ENCODE measurements at places on chromosomes 11 and 22.

DNA sequence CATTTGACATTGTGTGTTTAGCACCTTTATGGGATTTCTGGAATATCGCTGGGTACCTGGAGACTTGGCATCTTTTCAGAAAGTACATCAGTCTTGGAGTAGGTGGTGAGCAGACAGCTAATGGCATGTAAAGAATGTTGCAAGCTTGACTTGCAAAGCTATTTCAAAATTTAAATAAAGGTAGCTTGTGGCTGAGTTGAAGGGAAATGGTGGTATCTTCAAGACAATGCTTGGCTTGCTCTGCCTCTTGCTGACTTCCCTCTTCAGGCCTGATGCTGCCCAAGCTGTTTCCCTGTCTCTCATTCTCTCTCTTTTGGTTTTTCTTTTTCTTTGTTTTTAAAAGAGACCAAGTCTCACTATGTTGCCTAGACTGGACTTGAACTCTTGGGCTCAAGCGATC is 13.2 kb downstream of the ZNRF3 start:
- DNase-seq, result no peak

DNA sequence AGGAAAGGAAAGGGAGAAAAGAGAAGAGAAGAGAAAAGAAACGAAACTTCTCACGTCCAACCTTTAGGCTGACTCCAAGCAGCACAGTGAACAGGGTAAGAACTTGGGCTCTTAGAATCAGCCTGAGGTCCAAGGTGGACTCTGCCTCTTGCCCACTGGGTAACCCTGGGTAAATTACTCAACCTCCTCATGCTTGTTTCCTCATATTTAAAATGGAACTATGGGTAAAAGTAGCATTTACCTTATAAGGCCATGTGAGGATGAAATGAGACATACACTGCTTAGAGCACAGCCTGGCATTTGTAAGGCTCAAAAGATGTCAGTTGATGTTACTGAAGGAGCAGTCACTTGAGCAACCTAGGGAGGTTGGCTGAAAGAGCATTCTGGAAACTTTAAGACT is 107.9 kb downstream of the C11orf58 start:
- DNase-seq, result no peak

- DNase-seq, result no peak
Measured at GRCh38 chr11:2740275-2740940, 40.6 kb upstream of the KCNQ1OT1 start.

GRCh38 chr22:19052941-19053541 is 69.2 kb downstream of the DGCR2 start:
- DNase-seq, result no peak

DNA sequence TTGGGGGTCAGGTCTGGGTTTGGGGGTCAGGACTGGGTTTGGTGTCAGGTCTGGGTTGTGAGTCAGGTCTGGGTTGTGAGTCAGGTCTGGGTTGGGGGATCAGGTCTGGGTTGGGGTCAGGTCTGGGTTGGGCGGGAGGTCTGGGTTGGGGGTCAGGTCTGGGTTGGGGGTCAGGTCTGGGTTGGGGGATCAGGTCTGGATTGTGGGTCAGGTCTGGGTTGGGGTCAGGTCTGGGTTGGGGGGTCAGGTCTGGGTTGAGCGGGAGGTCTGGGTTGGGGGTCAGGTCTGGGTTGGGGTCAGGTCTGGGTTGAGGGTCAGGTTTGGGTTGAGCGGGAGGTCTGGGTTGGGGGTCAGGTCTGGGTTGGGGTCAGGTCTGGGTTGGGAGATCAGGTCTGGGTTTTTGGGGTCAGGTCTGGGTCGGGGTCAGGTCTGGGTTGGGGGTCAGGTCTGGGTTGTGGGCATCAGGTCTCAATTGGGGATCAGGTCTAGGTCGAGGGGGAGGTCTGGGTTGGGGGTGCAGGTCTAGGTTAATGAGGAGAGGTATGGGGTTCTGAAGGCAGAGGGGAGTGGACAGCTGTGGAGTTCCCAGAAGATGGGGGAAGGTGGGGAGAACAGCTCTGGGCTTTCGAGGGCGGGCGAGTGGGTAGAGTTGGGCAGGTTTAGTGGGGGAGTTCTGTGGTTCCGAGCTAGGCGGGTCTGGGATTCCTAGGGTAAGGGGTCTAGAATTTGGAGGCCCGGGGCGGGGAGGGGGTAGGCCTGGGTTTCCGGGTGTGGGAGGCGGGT is 629 bp downstream of the TTLL8 start:
- DNase-seq, result no peak

DNA sequence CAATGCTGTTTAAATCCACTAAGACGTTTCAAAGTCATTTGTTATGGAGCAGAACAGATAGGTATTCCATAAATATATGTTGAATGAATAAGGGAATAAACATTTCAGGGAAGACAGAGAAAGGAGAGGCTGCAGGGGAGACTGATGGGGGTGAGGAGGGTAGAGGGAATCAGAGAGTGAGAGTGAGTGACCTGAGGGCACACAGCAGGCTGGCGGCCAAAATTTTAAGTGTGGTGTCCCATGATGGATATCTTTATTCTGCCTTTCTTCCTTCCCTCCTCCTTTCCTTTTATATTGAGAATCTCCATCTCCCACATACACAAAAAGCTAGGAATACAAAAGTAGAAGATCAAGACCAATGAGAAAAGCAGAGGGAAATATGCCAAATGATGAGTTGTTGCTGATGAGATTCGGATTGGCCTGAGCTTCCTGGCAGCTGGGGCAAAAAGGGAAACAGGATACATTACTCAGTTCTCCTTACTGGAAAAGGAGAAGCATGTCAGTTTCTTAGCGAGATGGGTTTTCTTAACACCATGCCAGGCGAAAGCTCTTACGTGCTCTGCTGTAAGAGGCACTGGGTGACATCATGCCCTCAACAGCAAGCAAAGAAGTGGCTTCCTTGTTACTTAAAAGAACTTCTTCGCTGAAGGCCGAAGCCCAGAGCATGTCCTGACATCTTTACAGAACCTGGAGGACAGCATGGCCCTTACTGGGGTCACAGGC is 11.2 kb upstream of the CYTH4 start:
- no peak for DNase-seq

Measured in CD4-positive, alpha-beta T cell treated with Interleukin-21 for 1 hour (primary cell).